ENCODE measurements at places on chromosomes 11 and 22.

- DNase-seq = peak; percentile 68
- H3K4me3 ChIP-seq = no peak overlapping the region
- H3K27ac ChIP-seq = peak overlapping the region; percentile 75
- H3K27me3 ChIP-seq = no peaks in the 10 kb centered on the region
- no peaks in the 10 kb centered on the region for H3K4me1 ChIP-seq
- no peaks in the 10 kb centered on the region for H3K36me3 ChIP-seq
Observed at GRCh38 chr22:37601540-37602442, 6.8 kb upstream of the GGA1 start.

DNA sequence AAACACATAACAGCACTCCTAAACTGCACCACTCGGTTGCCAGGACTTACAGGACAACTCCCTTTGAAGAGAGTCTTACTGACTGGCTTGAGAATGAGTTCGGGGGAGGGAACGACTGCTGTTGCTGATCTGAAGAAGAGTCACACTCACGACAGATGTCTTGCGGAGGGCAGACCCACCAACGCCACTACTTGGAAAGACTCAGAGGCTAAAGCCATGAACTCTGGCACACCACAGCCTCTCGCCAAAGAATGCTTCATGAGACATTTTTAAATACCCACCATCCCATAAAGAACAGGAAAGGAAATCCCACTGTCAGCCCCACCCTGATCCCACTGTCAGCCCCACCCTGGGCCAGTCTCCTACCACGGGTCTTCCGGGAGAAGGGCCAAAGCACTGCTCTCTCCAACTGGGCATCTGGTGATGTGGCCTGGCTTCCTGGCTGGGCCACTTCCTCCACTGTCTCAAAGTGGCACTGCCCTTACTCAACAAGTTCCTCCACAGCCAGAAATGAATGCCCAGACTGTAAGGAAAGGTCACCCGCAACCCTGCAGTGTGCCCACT, 73.6 kb downstream of the MICAL3 start:
- H3K36me3 ChIP-seq = no peaks in the 10 kb centered on the region
- DNase-seq = no peak
- no peaks in the 10 kb centered on the region for H3K27me3 ChIP-seq
- H3K4me3 ChIP-seq = no peak overlapping the region
- peak overlapping the region; percentile 86 for H3K27ac ChIP-seq

GRCh38 chr11:25771605-25772004, 560.3 kb upstream of the ANO3 start:
- no peaks in the 10 kb centered on the region for H3K27me3 ChIP-seq
- no peak overlapping the region for H3K4me3 ChIP-seq
- DNase-seq = no peak
- H3K4me1 ChIP-seq = no peaks in the 10 kb centered on the region
- no peaks in the 10 kb centered on the region for H3K36me3 ChIP-seq

- H3K4me3 ChIP-seq = no peak overlapping the region
- no peaks in the 10 kb centered on the region for H3K27me3 ChIP-seq
- no peak overlapping the region for H3K27ac ChIP-seq
- peaks cover 5% of the 10 kb centered on the region for H3K4me1 ChIP-seq
- DNase-seq = peak; percentile 73
Observed at GRCh38 chr11:64146036-64146955, 19.6 kb downstream of the MACROD1 start.

DNA sequence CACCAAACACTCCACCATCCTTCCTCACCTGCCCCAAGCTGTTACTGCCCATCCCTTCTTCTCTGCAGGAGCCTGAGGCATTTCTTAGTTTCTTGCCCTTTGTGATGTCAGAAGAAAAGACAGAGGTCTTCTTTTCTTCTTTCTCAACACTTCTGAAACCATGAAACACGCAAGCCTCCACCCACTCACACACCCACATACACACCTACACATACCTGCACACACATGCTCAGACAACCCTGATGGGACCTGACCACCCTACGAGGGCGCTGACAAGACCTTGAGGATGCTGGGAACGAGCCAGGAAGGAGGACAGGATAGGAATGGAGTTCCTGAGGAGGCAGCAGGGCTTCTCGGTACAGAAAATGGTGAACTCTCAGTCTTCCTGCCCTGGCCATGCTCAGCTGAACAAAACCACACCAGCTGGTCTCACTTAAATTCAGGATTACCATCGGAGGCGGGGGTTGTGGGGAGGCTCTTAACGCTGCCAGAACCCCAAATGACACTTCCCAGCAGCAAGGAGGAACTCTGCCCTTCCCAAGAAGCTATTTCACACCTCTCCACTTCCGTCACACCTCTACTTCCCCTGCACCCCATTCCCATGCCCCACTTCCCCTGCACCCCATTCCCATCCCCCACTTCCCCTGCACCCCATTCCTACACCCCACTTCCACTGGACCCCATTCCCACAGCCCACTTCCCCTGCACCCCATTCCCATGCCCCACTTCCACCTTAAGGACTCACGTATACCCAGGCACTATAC, 41.0 kb downstream of the CSF2RB start:
- H3K4me1 ChIP-seq = no peaks in the 10 kb centered on the region
- no peak overlapping the region for H3K4me3 ChIP-seq
- no peaks in the 10 kb centered on the region for H3K36me3 ChIP-seq
- H3K27me3 ChIP-seq = no peaks in the 10 kb centered on the region
- no peak for DNase-seq
